Cortex of kidney (tissue), 1 donor: ENCODE measurements at places on chromosomes 7 and 10.

DNA sequence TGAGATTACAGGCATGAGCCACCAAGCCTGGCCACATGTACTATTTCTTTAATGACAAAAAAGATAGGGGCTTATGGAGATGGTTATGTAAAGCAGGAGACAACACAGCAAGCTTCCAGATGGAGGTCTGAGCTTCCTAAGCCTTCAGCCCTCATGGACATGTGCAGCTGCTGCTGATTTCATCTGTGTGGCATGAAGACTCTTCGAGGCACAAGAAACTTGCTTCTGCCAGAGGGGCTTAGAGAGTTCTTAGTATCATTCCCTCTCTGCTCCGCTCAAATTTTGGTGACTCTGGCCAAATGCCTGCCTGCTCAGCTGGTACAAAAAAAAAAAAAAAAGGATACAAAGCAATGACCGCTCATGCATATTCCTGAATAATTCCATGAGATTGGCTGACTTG is 552.5 kb downstream of the TYW1 start:
- DNase-seq = no peak

DNA sequence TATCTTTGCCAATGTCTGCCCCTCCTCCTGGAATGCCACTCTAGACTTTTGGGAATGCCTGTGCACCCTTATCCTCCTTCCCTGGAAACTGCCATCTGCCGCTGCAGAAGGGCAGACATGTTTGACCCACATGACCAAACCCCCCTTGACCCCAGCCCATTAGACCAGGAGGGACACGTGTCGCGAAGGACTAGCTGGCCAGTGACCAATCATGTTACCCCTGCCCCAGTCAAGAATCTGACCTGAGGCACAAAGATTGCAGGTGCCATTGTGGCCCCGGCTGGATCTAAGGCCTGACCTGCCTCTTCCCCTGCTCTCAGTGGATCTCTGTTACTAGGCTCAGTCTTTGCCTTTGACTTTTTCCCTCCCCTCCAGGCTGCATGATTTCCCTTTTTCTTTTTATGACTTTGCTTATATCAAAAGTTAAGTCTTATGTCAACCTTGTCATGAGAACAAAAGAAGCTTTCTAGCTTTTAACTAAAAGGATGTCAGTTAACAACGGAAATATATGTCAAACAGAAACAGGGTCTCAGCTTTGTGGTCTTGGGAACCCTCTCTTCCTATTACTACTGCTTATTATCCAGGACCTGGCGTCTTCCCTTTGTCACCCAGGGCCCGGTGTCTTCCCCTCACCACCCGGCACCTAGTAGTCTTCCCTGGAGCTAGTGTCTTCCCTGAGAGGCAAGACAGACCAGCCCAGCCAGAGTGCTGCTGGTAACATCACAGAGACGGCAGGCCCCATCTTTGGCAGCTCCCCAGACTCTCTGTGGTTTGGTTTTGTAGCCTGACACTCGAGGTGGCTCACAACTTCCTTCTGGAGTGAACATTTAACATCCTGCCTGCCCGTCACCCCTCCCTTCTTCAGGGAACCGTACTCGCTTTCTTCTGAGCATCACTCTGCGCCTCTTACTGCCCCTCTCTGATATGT is 24.4 kb upstream of the PPIF start:
- no peak for DNase-seq

DNA sequence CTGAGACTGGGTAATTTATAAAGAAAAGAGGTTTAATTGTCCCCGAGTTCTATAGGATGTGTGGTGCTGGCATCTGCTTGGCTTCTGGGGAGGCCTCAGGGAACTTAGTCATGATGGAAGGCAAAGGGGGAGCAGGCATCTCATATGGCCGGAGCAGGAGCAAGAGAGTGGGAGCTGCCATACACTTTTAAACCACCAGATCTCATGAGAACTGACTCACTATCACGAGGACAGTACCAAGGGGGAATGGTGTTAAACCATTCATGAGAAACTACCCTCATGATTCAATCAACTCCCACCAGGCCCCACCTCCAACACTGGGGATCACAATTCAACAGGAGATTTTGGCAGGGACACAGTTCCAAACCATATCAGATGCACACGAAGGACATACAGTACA is 199.9 kb upstream of the DPP6 start:
- no peak for DNase-seq

GRCh38 chr10:76002262-76002854 is 570.9 kb downstream of the LRMDA start:
- no peak for DNase-seq

GRCh38 chr7:69781412-69781846 is 183.2 kb downstream of the AUTS2 start:
- DNase-seq = no peak

GRCh38 chr7:50207686-50208255 is 96.7 kb upstream of the IKZF1 start:
- DNase-seq = no peak

GRCh38 chr7:38215735-38216670 is 38.0 kb downstream of the STARD3NL start:
- no peak for DNase-seq

DNA sequence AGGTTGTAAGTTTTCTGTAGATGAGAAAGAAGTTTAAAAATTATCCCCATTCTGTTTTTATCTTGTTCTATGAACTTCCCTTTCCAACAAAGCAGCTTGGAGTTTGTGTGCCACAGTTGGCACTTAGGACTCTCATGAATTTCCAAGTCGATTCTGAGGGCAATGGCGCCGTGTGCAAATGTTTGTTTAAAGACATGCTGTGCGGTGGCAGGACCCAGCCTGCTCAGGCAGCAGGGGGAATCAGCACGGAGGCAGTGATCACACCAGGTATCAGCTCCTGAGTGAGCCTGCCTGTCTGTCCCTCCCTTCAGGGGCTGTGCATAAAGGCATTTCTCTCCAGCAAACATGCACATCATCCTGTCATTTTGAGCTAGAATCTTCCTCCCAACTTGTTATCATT is 109.8 kb upstream of the WDR11 start:
- no peak for DNase-seq

- DNase-seq = no peak
Measured at GRCh38 chr10:78171633-78172400, 138.2 kb downstream of the RPS24 start.

DNA sequence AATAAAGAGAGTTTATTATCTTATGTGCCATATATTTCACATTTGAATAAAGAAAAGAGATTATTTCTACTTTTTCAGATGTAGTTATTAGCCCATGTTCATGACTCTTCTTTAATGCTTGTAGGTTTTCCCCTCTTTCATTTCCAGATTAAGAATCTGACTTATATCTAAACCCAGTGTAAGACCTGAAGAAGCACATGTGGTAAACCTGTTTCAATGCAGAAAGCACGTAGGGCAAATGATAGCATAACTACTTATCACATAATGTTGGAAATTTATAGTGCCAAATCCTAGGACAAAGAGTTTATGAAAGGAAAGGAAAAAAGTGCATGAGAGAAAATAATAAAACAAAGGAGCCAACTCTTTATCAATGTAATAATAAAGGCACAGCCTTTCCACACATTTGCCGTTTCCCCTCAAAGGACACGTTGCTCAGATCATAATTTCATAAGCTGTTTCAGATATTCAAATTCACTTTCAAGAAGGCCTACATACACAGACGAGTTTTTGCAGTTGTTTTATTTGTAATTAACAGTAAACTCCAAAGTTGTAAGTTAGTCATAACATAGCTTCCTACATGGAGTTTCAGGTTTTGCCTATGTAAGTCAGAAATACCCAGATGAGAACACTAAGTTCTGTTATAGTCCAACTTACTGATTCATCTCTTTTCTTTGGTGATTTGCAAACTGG is 88.8 kb upstream of the MDFIC start:
- no peak for DNase-seq

- DNase-seq = no peak
Measured at GRCh38 chr10:1659221-1659791, 78.0 kb downstream of the ADARB2 start.

GRCh38 chr10:58921421-58921855 is 255.0 kb upstream of the PHYHIPL start:
- no peak for DNase-seq

DNA sequence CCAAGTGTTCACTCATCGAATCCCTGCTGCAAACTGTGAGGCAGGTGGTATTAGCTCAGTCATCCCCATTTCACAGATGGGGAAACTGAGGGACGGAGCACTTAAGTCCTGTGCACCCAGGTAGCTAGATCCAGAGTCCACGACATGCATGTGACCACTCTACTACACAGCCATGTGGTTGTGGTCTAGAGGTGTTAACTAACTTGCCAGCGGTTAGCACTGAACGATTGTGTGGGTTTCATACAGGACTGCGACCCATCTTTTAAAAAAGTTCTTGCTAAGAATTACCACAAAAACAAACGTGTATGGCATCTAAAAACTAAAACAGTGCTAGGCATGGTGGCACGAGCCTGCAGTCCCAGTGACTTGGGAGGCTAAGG is 16.1 kb upstream of the ABCC2 start:
- DNase-seq = no peak

DNA sequence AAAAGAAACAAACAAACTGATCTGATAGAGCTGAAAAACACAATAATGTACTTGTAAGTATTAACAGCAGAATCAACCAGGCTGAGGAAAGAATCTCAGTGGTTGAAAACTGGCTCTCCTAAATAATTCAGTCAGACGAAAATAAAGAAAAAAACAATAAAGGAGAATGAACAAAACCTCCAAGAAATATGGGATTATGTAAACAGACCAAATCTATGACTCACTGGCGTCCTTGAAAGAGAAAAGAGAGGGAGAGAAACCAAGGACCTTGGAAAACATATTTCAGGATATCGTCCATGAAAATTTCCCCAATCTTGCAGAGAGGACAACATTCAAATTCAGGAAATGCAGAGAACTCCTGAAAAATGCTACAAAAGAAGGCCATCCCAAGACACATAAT is 62.9 kb downstream of the FBXL13 start:
- DNase-seq = no peak

DNA sequence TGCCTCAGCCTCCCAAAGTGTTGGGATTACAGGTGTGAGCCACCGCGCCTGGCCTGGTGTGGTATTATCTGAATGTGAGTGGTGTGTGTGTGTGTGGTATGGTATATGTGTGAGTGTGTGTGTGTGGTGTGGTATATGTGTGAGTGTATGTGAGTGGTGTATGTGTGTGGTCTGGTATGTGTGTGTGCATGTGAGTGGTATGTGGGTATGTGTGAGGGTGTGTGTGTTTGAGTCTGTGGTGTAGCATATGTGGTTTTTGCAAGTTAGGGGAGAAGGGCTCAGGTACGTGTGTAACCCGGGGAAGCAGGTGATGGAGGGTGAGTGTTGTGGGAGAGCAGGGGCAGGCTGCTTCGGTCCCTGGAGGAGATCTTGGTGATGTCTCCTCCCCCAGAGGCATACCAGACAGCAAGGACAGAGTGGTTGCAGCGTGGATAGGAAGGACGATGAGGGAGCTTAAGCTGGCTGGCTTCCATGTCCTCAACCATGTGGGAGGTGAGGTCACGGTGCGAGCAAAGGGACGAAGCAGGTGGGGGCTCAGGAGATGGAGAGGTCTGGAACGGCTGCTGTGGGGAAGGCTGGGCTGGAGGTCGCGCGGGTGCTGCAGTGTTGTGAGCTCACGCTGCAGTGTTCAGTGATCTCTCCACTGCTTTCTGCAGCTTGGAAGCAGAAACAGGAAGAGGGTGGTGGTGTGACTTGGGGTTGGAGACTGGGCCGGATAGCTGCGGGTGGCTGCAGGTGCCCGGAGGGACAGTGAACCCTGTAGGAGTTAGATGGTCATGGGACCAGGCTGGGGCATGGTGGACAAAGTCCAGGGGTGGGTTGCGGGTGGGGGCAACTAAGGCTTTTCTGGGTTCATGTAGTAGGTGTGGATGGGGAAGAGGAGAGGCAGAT is 5.0 kb downstream of the ZYX start:
- DNase-seq = no peak

DNA sequence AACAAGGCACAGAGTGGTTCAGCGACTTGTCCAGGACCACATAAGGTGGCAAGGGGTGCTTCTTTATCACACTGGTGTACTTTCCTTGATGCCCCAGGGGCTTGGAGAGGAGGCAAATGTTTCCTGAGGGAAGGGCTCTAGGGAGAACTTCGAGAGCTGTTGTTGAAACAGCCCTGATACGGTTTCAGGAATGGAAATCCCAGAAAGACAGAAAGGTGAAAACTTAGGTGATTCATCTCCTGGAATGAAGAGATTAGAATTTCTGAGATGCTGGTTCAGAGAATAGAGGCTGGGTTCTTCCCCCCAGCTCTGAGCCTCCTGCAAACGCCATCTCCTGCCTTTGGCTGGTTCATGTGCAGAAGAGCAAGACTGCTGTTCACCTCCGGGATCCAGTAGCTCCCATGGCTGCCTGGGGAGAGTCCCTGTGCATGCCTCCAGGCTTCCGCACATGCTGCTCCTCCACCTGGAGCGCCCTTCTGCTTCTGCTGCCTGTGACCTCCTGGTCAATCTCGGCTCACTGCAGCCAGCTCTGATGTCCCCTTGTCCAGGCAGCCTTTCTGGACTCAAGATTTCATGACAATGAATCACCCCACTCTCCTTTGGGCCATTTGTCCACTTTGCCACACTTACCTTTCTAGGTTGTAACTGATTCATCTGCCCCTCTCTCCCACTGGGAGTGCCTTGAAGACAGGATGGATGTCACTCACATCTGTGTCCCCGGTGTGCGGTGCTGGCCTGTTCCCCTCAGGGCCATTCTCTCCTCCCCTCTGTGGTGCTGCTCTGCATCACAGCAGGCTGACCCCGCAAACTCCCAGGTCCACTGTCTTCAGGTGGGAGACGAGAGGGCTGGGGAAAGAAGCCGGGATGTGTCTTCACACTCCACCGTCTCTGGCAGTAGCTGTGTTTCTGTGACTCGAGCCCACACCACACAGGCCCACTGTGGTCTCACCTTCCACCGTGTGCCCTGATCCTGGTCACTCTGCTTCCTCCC is 3.6 kb upstream of the CDH23 start:
- DNase-seq = no peak

GRCh38 chr10:111435871-111436270 is 359.0 kb downstream of the ADRA2A start:
- DNase-seq = no peak

DNA sequence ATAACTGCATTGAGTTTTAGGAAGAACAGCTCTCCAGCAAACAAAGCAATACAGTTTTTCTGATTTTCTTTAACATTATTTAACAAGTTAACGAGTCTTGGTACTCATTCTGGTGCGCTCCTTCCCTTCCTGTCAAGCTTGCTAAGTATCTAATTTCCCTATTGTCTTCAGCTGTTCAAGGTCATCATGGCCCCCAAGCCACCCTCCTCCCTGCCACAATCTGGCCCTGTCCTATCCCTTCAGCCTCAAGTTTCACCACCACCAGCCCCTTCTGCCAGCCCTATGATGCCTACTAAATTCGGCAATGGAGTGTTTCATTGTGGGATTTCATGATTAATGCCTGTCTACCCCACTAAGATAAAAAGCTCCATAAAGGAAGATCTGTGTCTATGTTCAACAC is 121.0 kb downstream of the SORCS1 start:
- DNase-seq = no peak

GRCh38 chr10:49651039-49651835 is 28.2 kb upstream of the C10orf53 start:
- DNase-seq = no peak
